SW 1271 (cell line): ENCODE measurements at places on chromosomes 2 and 18.

DNA sequence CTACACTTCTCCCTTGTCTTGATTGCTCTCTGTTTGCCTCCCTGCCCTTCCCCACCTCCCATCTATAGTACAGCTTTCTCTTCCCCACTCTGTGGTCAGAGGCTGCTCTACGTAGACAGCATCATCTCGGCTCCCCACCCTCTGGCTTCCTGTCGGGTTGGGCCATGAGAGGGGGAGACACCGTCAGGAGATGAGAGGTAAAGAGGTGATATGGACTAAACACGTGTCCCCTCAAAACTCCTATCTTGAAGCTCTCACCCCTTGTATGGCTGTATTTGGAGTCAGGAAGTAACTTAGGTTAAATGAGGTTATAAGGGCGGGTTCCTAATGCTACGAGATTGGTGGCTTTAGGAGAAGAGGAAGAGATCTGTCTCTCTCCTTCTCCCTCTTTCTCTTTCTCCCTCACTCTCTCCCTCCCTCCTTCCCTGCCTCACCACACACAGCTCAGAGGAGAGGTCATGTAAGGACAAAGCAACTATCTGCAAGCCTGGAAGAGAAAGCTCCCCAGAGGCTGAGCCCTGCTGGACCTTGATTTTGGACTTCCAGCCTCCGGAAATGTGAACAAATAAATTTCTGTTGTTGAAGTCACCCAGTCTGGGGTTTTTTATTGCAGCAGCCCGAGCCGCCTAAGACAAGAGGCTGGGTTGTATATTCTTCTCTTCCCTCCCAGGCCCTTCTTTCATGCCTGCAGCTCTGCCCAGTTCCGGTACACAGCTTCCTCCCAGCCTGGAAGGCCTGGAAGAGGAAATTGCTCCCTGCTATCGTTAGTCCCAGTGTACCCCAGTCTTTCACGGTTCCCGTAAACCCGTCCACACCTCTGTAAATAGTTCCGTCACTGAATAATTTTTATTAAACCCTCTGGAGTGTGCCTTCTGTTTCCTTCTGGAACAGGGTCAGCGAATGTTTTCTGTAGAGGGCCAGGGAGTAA is 138.0 kb downstream of the AKAIN1 start:
- no peak for DNase-seq

GRCh38 chr2:26840937-26841610 is 6.9 kb upstream of the DPYSL5 start:
- DNase-seq: peak; percentile 48

GRCh38 chr2:41498781-41499180 is 549.0 kb upstream of the PKDCC start:
- DNase-seq: no peak

GRCh38 chr2:197405582-197405981 is 29.2 kb downstream of the SF3B1 start:
- no peak for DNase-seq

DNA sequence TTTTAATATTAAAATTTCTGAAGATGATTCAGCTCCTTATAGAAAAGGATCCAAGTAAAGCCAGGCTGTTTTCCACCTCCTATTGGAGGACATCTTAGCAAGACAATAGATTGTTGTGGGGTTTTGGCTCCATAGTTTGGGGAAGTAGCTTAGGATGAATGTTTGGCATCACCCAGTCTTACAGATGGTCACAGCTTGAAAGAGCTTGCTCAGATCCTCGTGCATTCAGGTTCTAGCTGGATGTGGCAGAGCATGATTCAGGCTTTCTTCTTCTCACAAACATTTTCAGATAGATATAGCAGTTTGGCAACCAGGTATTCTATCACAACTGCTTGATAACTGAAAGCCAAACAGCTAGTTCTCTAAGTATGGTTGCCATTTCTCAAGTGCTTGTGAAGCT is 23.6 kb upstream of the PDCL3 start:
- no peak for DNase-seq

GRCh38 chr2:188678882-188679281 is 295.3 kb upstream of the COL3A1 start:
- no peak for DNase-seq

DNA sequence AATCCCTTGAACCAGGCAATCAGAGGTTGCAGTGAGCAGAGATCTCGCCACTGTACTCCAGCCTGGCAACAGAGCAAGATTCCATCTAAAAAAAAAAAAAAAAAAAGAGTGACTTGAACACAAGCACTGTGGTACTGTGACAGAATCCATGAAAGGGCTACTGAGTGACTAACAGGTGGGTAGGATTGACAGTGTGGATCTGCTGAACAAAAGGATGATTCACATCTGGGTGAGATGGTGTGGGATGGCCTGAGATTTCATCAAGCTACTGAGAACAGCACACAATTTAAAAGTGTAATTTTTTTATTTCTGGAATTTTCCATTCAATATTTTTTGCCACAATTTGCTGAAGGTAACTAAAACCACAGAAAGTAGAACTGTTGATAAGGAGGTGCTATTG is 13.3 kb upstream of the SP3 start:
- DNase-seq: no peak

DNA sequence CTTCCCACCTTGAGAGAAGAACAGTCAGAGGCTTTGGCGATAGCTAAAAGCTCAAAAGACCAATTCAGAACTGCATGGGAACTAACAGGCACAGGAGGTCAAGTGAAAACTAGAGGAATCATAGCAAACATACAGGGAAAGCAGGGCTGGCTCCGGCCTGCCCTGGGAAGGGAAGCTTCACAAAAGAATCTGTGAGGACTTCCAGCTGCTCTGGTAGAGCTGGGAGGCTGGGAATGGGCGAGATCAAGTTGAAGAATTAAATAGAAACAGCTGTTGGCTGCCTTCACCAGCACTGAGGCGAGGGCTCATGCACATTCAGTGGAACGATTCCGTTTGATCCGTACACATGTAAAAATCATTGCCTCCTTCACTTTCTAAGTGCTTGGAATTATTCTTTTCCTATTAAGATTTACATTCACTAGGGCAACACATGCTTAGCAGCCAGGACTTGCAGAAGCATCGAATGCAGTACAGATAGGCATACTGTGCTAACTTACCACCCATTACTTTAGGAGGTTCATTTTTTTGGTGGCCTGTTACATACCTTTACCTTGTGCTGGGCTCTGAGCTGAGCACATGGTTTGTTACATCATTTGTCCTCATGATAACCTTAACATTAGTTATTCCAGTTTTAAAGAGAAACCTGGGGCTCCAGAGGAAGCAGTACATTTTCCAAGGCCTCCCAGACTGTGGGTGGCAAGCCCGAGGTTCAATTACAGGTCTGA is 125.4 kb upstream of the RNF152 start:
- DNase-seq: no peak

DNA sequence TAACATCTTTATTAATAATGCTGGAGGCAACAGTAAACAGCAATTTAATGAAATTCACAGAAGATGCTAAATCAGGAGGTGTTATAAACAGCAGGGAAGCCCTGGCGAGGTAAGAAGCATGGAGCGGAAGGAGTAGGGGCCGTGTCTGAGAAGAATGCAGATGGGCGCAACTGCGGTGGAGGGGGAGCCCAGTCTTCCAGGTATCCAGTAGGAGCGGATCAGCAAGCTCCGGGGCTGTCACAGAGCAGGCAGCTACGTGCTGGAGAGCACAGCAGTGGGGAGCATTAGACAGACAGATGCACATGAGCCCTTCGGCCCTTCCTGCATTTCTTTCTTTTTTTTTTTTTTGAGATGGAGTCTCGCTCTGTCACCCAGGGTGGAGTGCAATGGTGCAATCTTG is 82.3 kb downstream of the SH3RF3 start:
- no peak for DNase-seq

DNA sequence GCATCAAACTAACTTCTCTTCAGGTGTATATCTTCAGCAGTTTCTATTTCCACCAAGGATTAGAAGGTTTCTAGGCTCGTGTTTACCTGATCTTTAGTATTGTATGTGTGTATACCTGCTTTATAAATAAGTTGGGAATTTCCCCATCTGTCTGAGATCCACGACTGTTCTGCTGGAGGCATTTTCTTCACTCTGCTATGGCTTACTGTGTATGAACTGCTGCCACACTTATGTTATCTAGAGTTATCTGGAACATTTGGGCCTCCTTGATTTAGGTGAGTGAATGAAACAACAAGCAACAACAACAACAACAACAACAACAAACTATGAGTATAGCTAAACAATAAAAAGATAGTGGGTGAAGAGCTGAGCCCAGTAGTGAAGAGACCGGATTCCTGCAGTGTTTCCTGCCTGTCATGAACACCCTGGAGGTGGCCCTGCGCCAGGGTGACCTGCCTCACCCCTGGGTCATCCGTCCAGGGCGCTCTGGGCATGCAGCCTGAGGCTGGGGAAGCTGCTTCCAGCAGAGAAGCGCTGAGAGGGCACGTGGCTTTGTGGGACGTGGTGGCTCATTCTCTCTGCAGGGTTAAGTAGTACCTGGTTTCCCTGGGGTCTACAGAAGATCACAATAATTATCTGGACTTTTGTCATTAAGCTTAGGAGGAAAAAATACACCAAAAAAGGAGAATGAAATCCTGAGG is 56.1 kb upstream of the GATA6 start:
- DNase-seq: no peak

- no peak for DNase-seq
These were observed 1.7 kb downstream of the MIB1 start for GRCh38 chr18:21742315-21742687.

DNA sequence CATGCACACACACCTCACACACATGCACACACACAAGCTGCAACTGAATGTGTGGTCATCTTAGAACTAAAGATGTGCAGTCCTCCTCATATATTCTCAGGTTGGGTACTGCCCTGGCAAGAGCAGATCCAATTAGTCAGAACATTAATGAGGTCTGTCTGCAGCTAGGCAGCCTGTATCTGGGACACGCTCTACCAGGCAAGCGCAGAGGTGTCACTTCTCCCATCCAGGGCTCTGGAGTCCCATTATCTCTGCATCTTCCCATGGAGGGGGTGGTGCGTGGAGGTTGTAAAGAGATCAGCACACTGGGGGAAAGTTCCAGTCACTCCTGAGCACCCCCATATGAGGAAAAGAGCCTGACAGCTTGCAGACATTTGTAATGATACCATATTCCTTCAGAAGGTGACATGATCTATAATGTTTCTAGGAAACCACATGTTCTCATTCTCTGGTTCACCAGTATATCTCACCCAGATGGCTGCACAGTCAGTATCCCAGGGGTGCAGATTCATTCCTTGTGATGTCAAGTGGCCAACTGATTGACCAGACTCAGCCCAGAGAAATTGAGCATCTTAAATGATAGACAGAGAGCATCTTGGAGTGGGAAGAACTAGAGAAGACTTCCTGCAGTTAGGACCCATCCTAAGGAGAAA is 95.4 kb downstream of the RTN4 start:
- DNase-seq: no peak

DNA sequence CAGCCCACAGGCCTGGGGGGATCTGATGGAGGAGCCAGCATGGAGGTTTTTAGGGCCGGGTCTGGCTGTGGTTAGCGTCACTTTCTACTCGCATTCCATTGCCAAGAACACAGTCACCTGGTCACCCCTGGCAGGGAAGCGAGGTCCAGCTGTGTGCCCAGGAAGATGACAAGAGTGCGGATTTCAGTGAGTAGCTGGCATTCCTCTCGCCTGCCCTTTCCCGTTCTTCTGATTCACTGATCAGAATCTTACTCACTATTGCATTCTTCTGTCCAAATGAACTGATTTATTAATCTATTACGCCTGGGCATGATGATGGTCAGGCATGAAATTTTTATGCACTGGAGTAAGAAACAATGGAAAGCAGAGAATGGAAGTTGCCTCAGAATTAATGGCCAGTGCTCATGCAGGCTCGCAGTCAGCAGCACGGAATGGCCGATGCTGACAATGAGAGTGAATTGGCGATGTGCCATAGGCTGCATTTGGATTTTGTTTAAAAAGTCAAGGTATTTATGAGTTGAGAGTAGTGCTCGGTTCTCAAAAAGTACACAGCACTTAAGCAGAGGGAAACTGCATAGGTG is 76.4 kb upstream of the MGAT5 start:
- DNase-seq: no peak

- DNase-seq: no peak
These were observed 33.3 kb downstream of the IL1R2 start for GRCh38 chr2:102025016-102025501.

DNA sequence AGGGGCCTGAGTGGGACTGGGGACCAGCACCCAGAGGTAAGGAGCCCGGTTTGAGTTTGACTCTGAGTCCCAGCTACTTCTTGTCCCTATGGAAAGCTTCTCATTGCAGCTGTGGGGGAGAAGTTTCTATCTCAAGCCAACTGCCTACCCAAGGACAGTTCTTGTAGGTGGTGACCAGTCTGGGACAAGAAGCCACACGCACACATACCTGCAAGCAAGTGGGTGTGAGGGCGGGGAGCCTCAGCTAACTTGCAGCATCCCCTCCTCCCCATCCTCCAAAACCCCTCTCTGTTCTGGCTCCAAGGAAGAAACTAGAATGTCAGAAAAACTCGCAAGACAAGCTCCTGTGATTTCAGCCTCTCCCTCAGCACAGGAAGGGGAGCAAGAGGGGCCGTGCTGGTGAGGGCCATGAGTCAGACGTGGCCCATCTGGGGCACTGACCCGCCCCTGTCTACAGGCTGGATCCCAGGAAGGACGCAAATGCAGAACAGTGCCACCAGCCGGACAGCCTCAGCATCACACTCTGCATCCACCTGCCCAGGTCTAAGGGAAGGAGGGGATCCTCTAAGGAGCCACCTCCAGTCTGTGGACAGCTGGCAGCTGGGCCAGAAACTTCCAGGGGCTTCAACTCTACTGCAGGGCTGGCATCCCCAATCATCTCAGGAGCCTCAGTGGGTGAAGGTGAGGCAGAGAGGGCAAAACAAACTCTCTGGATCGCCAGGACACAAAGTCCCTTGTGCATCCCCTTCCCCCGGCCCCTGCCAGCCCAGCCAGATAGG is 103.4 kb downstream of the TNS1 start:
- DNase-seq: peak; percentile 24

DNA sequence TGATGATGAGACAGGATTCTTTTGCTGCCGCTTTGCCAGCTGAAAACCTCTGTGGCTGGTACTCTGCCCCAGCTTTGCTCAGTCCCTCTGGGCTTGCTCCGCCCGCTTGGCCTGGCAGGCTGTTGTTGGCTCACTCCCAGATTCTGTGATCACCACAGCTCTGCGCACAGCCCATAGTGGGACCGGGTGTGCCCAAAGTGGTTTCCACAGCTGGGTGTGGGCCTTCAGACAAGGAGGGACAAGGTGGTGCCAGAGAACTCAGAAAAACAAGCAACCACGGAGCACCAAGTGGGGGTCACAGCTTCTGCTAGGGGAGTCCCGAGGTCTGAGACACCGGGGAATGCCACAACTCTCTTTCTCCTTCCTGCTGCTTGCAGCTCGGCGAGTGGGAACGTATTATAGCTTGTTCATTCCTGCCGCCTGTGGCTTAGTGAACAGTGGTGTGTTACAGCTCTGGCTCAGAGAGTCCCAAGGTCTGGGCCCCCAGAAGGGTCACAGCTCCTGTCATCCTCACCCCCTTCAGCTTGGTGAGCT is 9.2 kb upstream of the KYNU start:
- DNase-seq: no peak

GRCh38 chr2:128452024-128452411 is 133.3 kb upstream of the HS6ST1 start:
- no peak for DNase-seq

DNA sequence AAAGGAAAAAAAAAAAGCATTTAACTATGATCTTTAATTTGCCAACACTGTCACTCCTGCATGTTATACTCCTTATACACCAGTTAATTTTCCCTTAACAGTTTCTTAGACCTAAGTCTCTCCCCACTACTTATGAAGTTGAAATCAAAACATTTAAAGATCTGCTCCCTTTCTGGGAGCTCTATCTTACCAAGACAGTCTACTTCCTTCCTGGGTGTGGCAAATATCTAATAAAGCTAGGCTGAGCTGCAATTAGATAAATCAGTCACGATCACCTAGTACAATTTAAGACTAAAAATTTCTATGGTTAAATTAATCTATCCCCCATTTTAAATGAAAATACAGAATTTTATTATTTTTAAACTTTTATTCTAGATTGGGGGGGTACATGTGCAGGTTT is 33.4 kb downstream of the PUM2 start:
- no peak for DNase-seq
